ENCODE measurements at places on chromosomes 12 and 14.

GRCh38 chr14:69860221-69860620, 19.0 kb upstream of the SMOC1 start:
- DNase-seq = no peak

DNA sequence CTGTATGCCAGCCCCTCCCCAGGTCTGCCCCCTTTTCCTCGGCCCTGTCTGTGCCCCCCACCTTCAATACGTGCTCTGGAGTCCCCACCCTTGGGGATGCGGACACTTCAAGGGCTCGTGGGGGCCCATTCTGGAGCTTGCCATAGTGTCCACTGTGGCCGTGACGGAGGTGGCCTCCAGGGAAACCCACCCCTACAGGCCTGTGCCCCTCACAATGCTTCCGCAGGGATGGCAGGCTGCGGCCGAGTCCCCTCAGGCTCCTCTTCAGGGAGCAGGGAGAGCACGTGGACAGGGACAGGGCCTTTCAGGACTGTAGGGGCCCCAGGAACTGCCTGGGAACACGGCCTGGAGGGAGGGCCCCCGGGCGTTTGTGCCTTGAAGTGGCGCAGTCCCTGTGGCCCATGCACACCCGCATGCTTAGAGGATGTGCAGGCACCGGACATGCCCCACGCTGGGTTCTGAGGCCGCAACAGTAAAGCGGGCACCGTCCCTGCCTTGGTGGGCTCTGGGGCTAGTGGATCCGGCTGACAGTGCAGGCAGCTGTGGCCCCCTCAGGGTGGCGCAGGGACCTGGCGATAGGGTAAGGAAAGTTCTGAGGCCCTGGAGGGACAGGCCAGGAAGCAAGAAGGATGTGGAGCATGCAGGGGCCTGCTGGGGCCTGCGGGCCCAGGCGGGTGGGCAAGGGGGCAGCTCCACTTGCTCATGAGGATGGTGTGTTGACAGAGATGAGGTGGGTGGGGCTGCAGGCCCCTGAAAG, 209.0 kb upstream of the RTL1 start:
- no peak for DNase-seq

GRCh38 chr12:105502426-105502930, 172.0 kb downstream of the C12orf75 start:
- no peak for DNase-seq

DNA sequence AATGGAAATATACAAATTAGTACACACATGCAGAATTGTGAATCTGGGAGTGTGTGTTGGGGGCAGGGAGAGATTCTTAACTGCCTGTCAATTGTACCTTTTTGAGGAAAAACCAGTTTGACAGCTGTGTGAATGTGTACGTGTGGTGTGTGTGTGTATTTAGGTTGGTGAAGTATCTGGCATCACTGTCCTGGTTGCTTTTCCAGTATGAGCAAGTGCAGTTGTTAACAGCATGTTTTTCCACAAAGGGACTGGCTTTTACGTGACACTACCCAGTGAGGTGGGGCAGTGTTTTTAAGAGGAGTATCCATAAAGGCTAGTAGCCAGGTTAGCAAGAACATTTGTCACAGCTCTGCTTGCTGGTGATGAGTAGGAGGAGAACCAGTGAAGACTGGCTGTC, 56.1 kb downstream of the DAAM1 start:
- no peak for DNase-seq

DNA sequence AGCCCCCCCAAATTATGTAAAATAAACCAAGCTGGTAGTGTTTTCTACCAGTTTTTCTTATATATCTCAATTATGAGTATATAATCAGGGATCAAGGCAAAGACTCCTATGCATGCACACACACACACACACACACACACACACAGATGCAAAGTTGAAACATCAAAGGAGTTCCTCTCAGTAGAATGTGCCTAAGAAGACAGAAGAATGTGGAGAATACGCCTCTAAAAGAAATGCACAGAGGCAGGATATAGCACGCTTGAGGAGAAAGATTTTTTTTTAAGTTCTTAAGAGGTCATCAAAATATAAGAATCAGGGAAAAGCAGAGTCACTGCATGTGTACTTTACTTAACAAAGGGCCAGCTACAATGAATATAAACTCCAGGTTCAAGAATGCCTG, 138.2 kb upstream of the CLEC14A start:
- no peak for DNase-seq

DNA sequence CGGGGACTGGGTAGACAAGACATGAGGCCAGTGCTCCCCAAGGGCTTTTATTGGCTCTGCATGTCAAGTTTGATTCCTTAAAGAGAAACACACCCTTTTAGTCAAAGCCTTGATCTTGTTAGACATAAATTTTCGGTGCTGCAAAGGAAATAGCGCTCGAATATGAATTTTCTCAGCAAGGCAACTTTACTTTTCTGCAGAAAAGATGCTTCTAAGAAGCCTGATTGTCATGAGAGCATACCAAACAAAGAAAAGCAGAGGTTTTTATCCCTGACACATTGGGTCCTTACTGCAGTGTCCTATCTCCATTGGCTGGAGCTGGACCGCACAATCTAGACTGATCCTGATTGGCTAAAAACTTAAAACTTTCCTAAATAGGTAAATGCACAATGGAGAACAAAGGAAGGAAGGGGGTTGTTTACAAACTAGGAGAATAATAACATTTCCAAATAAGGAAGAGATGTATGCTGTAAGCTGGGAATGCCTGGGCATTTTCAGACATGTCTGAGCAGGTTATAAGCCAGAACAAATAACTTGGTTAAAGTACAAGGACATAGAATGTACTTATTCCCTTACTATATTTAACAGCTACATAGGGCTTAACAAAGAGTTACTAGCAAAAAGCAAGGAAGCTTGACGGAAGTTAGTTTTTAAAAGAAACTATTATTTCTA, 17.2 kb downstream of the TXNRD1 start:
- DNase-seq = no peak

GRCh38 chr12:7395950-7396349, 48.0 kb downstream of the CD163L1 start:
- no peak for DNase-seq

- DNase-seq = no peak
Observed at GRCh38 chr14:23020143-23021128, 10.5 kb upstream of the C14orf93 start.

DNA sequence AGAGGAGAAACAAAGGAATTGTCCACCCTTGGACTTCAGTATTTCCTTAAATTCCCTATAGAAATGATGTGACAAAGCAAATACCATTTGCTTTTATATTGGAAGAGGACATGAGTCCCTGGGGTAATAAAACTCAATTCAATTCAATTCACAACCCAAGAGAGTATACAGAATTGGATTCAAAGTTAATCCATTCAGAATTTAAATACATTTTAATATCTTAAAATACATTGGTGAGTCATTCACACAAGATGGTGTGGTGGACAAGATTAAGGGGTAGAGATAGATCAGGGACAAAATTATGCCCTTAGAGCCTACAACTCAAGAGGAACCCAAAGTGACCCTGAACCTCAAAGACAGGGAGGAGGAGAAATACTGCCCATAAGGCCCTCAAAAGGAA, 495.0 kb upstream of the TMPO start:
- DNase-seq = no peak

DNA sequence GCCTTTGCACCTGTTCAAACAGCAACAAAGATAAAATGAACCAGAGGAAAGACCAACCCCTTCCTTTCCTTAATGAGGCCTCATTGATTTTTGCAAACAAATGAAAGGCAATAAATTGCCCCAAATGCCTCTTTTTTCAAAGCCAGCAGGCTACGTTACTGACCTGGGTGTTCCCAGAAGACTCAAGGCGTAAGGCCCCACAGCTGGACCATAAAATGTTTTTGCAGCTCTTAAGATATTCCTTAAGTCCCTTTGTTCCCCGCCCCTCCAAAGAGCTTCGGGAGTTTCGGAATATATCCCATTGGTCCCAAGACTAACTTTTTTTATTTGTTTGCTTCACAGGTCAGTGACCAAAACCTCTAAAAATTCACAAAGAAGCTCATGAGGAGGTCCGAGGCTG, 462.9 kb upstream of the PRICKLE1 start:
- no peak for DNase-seq

GRCh38 chr12:22275843-22276242, 58.7 kb downstream of the ST8SIA1 start:
- peak; percentile 100 for DNase-seq

DNA sequence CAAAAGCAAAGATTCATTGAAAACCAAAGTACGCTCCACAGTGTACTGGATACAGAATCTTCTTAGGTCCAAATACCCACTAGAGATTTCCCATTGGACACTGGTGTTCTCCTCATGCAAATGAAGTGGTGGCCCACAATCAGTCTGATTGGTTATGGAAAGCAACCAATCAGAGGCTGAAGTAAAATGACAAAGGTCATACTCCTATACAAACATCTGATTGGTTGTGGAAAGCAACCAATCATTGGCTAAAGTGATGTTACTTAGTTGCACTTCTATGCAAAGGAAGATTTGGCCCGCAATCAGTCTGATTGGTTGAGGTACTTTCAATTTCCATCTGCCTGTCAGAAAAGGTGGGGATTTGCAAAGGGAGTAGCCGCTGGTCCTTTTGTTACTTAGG, 1.3 kb upstream of the WASHC3 start:
- DNase-seq = no peak

GRCh38 chr14:105250986-105251385, 2.7 kb downstream of the BTBD6 start:
- DNase-seq = no peak

- DNase-seq = no peak
Observed at GRCh38 chr12:106423291-106423690, 65.7 kb downstream of the POLR3B start.

DNA sequence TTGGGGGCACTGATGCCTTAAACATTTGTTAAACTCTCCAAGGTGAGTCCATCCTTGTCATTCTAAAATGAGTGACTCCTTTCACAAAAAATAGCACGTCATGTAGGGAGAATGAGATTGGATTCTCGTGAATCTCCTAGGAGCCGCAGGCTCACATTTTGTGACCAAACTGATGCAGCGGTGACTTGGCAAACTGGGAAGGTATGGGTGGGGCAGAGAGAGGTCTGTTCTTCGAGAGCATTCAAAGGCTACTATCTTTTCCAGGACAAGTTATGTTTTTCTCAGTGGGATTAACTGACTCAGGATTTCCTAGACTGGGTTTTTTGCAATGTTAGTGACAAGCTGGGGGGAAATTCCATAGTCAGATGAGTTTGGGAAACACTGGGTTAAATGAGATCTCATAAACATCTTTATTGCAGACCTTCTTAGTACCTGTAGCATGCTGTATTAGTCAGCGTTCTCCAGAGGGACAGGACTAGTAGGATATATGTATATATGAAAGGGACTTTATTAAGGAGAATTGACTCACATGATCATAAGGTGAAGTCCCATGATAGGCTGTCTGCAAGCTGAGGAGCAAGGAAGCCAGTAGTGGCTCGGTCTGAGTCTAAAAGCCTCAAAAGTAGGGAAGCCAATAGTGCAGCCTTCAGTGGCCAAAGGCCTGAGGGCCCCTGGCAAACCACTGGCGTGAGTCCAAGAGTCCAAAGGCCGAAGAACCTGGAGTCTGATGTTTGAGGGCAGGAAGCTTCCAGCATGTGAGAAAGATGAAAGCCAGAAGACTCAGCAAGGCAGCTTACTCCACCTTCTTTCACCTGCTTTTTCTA, 61.0 kb downstream of the FOXN4 start:
- DNase-seq = no peak

- no peak for DNase-seq
Observed at GRCh38 chr12:34302131-34302885, 280.0 kb downstream of the ALG10 start.

GRCh38 chr12:90502070-90502469, 452.9 kb downstream of the CCER1 start:
- DNase-seq = no peak

- no peak for DNase-seq
Observed at GRCh38 chr14:77230914-77231313, 40.1 kb downstream of the NGB start.

DNA sequence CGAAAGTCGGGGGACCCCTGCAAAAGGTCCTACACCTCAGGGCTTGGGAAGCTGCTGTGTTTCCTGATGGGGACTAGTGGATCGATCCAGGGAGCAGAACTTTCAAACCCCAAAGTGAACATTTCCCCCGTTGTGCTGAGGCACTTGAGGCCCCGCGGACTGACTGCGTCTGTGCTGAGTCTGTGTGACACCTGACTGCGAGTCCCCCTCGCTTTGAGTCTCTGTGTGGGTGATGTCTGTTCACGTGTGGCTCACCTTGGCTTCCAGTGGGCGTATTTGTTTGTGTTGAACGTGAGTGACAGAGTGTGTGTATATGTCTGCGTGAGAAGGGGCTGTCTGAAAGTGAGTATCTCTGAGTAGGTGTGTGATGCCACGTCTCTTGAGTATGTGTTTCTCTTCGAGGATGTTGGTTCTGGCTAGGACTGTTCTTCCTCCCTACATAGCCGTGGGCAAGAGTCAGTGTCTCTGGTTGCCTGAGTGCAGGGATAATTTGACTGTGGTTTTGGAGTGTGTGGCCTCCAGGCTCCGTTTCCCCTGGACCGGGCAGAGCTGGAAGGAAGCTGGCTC, 1.3 kb downstream of the TEAD4 start:
- DNase-seq = peak; percentile 39

- peak; percentile 37 for DNase-seq
Observed at GRCh38 chr12:104974626-104975290, 11.4 kb upstream of the NOPCHAP1 start.

DNA sequence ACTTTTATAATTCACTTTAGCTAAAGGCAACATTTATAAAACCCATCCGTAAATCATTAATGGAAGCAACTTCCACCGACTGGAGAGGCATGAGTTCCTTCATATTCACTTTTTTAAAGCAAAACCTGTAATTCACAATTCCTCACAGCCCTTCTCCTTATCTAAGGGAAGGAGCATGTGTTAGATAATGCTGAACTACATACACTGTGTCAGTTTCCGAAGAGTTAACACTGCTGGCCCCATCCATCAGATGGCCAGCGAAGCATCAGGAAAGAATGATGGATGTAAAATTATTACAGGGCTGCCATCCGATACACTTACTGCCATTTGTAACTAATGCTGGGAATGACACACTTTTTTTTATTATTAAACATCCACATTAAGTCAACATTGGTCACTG, 392.8 kb downstream of the SOX5 start:
- no peak for DNase-seq

DNA sequence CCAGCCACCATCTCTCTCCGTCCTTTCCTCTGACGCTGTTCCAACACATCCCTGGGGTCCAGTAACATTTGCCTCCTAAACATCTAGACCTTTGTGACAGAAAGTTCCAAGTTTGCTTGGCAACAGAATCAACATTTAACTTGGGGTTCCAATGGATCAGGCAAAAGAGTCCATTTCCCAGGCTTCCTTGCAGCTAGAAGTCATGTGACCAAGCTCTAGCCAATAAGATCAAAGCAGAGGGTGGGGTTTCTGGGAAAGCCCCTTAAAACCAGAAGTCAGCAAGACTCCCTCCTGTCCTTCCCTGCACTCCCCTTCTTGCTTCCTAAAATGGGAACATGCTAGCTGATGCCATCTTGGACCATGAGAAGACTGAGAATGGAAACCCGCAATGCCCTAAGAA, 14.7 kb downstream of the FOXN3 start:
- no peak for DNase-seq

DNA sequence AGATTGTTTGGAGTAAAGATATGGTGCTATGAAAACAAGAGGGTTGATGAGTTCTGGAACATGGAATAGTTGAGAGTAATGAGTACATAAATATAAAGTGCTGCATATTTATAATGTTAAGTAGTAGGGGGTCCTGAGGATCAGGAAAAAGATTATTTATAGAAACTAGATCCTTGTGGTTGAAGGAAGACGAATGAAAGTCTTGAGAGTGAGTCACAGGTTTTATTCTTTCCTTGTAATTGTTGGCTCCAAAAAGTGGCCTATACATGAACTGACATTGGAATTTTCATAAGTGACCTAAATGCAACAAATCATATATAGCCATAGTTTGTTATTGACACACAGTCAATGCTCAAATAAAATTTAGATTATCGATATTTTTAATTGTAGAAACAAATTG, 440.4 kb upstream of the PRICKLE1 start:
- DNase-seq = peak; percentile 22
